ENCODE measurements at places on chromosomes 12 and 14.

- peak; percentile 55 for DNase-seq
Observed at GRCh38 chr14:89669193-89669592, 252.2 kb upstream of the FOXN3 start.

DNA sequence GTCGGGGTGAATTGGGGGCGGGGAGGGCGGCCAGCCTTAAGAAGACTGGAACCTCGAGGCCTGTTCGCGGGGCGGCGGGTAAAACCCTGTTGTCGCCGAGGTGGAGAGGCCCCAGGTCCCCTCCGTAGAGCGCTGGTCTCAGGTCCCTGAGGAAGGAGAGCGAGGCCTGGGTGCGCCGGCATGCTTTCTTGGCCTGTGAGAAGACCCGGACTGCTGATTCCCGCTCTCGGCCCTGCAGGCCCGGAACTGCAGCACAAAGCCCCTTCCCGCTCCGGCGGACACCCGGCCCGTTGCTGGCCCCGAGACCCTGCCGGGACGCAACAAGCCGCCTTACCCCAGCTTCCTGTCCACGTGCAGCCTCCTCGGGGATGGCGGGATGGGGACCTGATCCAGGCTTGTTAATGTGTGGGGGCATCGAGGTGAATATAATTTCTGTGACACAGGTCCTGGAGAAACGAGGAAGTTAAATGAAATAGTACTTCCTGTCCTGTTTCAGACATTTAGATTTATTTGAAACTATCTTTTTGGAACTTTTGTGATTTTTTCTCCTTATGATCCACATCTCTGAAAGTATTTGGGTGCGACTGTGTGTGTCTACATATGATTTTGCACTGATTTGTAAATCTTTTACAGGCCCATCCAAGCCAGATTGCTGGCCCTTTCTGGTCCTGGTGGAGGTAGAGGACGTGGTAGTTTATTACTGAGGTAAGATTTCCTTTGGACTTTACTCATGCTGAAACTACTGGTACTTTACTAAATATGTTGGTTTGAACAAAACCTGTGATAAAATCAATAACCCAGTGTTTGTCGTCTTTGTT, 600 bp downstream of the PNN start:
- DNase-seq = peak; percentile 64

- no peak for DNase-seq
Observed at GRCh38 chr12:46265102-46265501, 3.7 kb downstream of the SLC38A1 start.

- DNase-seq = no peak
Observed at GRCh38 chr14:79587875-79588274, 623.4 kb downstream of the DIO2 start.

DNA sequence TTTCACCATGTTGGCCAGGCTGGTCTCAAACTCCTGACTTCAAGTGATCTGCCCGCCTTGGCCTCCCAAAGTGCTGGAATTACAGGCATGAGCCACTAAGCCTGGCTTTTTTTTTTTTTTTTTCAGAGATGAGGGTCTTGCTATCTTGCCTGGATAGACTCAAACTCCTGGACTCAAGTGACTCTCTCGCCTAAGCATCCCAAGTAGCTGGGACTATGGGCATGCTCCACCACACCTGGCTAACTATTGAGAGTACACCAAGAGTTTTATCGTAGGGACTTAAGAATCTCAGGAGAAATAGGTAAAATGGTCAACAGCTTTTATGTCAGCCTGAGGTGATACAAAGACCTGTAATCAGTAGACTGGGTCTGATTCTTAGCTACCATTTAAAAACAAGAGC, 31.2 kb upstream of the SIX1 start:
- no peak for DNase-seq

DNA sequence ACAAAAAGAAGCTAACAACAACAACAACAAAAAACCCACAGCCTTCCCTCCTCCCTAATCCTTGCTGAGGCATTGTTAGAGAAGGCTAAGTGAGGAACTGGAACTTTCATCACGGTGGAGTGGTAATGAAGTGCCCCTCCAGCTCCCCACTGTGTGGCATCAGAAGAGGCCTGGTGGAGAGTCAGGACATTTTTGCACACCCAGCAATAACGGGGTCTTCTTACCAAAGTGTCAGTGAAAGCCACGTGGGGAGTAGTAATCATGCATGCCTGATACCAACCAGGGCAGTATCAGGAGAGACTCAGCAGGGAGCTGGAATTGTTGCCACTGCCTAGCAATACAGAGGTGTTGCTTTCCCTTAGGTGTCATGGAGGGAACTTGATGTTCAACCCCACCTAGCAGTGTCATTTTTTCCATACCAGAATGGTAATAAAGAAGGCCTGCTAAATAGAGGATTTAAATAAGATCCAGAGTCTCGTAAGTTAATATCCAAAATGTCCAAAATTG, 299.7 kb upstream of the RGS6 start:
- no peak for DNase-seq

DNA sequence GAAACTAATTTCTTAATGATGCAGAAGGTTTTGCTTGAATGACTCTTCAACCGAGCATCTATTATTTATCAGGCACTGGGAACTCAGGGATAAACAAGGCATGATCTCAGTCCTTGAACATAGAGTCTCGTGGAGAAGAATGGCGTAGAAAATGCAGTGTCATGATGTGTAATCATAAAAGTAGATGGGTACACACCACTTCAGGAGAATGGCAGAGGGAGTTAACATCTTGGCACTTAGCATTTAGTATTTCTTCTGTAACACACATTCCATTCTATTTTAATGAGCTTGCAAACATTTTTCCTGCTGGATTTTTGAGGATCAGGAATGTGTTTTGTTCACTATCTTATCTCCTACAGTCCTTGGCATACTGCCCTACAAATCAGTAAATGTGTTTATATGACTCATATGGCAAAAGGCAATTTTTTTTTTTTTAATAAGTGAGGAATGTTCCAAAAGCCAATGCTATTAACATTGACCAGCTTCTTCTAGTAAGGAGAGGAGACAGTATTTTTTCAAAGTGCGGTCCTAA, 3.8 kb downstream of the TXNRD1 start:
- DNase-seq = no peak

GRCh38 chr12:98174428-98174809, 341.0 kb upstream of the TMPO start:
- DNase-seq = no peak

DNA sequence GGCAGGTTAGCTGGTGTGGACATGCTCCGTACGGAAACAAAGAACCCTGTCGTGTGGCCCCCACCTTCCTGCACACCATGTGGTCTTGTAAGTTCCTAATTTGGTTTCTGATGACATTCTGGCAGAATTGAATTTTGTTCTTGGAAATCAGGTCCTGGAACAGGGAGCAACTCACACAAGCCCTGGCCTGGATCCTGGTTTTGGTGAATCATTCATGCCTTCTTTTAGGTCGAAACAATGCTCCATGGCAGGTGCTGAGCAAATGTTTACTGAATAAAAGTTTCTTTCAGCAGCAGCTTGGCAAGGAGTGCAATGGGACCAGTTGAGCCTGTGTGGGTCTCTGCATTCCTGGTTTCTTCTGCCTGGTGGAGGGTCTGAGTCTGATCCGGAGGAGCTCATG, 978.4 kb downstream of the BCL11B start:
- DNase-seq = no peak
